ENCODE measurements at places on chromosomes 5 and 9.

GRCh38 chr5:113132564-113132963 is 156.0 kb downstream of the DCP2 start:
- no peak for DNase-seq

GRCh38 chr5:106314221-106314824 is 1356.4 kb downstream of the EFNA5 start:
- no peak for DNase-seq

GRCh38 chr9:107336718-107337360 is 53.8 kb downstream of the RAD23B start:
- no peak for DNase-seq

DNA sequence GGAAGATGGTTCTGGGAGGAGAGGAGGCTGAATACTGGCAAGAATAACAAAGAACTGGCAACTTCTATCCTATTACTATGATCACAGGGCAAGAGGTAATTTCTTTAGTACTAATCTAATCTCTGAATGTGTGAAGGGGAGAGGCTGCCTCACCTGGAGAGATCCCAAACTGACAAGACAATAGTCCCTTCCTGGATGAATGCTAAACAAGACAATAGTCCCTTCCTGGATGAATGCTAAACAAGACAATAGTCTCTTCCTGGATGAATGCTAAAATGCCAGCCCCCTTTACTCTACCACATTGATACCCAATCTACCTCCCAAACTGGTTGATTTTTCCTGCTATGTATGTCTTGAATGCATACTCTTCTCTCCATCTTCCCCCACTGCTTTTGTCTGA is 145.2 kb downstream of the SIL1 start:
- DNase-seq, result no peak

- no peak for DNase-seq
These were observed 24.2 kb upstream of the ELAVL2 start for GRCh38 chr9:23850242-23850689.

GRCh38 chr9:135591506-135592330 is 30.2 kb downstream of the PAEP start:
- no peak for DNase-seq

DNA sequence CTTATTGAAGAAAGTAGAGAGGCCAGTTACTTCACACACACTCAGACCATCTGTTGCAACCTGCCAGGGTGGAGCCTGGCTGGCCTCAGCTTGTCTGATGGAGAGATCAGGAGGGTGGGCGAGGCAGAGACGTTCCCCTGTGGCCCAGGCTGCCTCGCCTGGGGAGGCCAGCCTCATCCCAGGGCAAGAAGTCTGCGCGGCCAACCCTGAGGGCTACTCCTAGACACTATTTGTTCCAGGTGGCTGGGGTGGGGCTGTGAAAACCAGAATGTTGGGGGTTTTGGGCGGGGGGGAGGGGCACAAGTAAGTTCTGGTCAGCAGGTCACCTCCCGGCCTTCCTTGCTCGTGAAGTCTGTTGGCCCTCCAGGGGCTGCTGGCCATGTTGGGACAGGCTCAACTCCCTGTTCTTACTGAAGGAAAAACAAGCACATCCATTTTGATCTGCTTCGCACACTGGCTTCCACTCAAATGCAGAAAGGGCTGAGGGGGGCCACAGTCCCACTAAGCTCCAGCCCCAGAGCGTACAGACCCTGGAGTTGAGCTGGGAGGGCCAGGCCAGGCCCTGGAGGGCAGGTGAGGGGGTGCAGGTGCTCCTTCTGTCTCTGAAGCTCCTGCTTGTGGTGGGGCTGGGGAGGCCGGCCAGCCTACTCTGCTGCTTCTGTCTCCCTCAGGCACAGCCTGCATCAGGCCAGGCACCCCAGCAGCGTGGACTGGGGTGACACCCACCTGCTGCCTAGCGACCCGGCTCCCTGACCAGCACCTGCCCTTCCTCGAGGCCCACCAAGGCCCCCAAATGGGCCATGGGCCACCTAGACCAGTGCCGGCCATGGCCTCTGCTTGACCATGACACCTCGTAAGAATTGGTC is 46.6 kb downstream of the SECISBP2 start:
- no peak for DNase-seq

DNA sequence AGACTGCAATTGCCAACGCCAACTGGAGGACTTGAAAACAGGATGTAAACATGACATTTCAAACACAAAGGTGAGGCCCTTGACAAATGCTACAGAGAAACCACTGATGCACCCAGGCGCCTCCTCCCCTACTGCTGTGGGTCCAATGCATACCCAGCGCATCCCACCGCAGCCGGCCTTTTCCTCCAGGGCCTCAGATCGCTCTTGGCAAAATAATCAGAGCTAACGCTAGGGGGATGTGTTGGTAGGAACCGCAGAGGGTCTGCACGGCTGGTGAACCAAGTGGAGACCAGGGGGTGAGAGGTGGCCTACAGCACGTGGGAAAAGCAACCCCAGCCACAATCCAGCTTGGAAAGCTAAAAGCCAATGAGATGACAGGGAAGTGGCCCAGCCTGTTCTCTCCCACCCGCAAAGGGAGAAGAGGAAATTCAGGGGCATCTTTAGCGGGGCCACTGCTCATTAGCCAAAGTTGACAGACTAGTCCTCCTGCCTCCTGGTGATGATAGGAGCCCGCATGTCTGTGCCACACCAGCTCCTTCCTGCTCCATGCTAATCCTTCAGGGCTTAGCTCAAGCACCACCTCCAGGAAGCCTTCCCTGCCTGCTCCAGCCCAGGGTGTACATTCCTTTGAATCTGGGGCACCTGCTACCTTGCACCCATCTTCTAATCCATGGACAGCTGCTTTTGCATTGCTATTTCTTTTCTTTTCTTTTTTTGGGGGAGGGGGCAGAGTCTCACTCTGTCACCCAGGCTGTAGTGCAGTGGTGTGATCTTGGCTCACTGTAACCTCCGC is 5.9 kb downstream of the FAM163B start:
- DNase-seq, result no peak

GRCh38 chr5:2371419-2371710 is 380.1 kb downstream of the IRX2 start:
- no peak for DNase-seq

GRCh38 chr5:38211354-38211710 is 47.0 kb upstream of the EGFLAM start:
- no peak for DNase-seq
